ENCODE measurements at places on chromosomes 3 and 15.

DNA sequence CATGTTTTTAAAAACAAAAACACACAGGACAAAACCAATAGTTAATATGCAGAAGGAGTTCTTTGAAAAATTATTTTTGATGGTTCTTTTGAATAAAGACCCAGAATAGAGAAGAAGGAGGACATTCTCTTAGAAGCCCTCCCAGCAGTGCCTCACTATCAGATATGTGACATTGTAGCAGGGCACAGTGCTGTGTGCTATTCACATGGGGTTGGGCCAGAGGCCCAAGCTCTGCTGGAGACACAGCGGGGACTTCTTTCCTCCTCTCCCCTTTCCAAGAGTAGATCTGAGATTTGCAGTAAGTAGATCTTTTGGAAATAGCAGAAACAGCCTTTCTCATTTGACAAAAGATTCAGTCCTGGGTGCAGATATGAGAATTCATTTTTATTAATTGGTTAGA lies 6.3 kb downstream of the GYG1 start:
- DNase-seq, result no peak

DNA sequence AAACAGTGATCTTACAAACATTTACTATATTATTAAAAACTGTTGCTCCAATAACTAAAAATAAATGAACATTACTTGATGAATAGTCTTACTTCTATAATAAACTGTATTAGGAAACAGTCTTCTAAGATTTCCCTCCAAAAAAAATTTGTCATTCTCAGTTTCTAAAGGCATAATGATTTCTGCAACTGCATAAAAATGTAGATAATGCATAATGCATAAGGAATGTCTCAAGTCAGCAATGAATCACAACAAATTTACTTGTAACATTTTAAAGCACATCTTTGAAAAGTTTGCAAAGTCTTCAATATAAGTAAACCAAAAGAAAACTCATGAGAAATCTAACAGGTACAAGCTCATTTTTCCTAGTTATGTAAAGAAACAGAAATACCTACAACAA lies 113.5 kb downstream of the VPS13C start:
- no peak for DNase-seq

GRCh38 chr3:26484140-26484539 lies 138.4 kb upstream of the LRRC3B start:
- DNase-seq, result no peak

DNA sequence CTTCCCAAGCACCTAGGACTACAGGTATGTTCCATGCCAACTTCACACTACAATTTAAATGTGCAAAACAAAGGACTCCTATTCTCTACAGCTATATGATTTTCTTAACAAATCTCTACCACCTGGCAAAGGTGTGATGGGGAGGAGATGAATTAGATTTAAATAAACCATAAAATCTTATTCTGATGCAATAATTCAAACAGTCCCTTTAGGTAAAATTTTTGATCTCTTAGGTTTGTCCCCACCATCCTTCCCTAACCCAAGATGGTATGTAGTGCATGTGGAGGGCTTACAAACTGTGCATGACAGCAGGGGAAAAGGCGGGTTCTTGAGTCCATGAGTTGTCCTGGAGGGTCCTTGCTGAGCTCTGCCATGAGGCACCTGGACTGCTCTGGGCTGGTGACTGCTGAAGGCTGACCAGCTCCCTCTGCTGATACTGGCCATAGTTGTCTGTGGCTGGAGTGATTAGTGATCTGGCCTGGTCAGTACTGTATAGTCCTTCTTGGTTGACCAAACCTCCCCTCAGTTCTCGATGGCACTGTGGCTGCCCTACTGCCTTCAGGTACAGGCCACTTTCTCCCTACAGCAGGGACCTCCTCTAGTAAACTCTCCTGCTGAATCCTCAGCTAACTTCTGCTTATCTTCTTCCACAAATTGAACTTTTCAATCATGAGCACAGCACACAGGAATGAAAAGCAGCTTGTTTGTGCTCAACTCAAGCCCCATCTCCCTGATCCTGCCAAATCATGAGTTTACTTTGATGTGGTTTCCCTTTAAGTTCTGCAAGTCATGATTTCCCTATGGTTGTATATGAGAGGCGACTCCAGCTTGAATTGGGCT lies 30.1 kb downstream of the CFAP161 start:
- no peak for DNase-seq

DNA sequence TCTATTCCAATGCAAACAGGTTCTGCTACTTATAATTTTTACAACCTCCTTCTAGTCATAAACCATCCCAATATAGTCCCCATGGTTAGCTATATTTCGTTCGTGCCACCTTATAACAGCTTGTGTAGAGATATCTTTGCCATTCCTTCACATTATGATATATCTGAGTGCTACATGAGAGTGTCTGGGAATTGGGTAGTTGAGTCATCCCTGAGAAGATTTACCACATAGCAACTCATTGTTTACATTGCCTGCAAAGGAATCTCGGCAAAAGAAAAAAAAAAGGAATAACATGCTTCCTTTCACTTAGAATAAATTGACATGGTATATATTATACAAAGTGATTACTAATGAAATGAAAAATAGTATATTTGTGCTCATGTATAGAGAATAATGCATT lies 86.0 kb upstream of the VGLL3 start:
- DNase-seq, result no peak

DNA sequence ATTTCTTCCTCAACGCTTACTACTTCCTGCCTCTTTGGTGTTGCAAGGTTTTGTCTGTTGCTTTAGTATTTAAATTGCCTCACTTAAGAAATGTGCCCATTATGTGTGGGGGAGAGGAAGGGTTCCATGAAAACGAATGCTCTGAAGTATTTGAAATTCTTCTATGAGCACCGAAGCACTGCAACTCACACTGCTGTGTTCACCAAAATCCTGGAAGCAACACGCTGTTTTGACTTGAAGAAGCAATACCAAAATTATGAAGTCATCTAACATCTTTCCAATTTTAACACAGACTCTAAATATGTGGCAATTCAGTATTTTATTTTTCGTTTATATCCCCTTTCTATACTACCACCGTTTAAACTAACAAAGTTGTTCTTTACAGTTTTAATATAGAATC lies 101.5 kb downstream of the RBMS3 start:
- DNase-seq, result no peak

- DNase-seq, result no peak
Observed at GRCh38 chr15:90020936-90021507, 19.9 kb downstream of the ZNF710 start.

DNA sequence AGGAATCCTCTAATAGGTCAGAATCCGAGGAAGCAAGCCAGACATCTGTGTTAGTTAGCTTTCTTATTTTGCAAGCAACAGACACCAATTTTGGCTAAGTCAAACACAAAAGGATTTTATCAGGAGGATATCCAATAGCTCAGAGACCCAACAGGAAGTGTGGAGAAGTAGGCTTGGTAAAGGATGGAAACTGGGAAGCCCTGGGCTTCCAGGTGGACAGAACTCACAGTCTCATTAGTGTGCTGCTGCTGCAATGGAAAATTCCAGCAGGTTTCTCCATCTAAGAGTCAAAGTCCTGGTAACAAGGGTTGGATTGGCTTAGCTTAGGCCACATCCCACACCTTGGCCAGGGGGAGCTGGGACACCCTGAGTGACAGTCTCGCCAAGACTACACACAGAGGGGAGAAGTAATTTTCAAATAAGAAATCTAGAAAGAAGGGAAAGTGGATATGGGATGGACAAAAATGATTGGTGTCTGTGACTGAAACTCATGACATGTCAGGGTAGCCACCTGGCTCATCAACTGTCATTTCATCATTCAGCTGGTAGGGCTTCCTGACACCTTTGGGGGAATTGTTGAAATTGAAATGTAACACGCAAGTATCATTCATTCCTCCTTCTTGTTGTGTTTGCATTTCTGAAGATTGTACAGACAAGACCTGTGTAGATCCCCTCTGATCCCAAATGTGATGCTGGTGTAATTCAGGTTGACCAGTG lies 158.6 kb downstream of the THSD4 start:
- no peak for DNase-seq

GRCh38 chr3:53577506-53577905 lies 83.1 kb downstream of the CACNA1D start:
- no peak for DNase-seq

GRCh38 chr3:183411216-183411922 lies 17.1 kb downstream of the MCF2L2 start:
- no peak for DNase-seq

DNA sequence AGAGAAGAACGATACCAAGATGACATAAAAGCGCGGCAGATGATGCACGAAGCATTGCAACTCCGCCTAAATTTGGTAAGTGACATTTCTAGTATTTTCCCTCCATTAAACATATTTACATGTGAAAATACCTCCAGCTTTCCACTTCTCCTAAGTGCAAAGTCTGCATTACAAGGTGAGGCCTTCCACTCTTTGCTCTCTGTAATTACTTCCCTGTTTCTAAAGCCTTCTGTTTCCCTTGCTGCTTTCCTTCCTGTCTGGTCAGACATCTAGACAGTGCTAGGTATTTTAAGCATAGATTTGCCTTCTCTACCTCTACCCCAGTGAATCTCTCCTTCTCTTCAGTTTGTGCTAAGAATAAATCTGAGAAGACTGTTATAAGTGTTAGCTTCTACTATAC lies 1.9 kb downstream of the P2RY12 start:
- DNase-seq, result no peak

- no peak for DNase-seq
Observed at GRCh38 chr3:170790647-170791046, 79.3 kb downstream of the RPL22L1 start.
